ENCODE measurements at places on chromosomes 13 and 19. TPM values are rescaled to one million over a fixed set of nuclear protein-coding genes. Genes with fewer than 3 reads are reported as not detected.

DNA sequence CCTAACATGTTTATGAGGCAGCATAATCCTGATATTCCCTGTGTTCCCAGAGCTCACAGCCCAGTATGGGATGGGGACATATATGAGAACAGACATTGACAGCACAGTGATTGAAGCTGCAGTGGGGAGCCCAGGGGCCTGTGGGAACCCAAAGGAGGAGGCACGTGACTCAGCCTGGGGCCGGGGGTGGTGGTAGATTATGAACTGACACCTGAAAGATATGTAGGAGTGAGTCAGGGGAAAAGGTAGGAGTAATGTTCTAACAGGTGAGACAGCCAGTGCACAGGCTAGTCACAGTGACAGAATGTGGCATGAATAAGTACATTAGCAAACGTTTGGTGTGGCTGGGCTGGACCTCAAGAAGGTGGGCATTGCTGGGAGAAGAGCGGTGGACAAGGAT lies 29.0 kb downstream of the CKM start:
- no peak for DNase-seq

NEK5 gene
- total RNA-seq: 0.44 TPM

ZNF835 gene
- 2.2 TPM for total RNA-seq

PRODH2 gene
- total RNA-seq: not detected

HRC gene
- total RNA-seq: 499 TPM

- no peak for DNase-seq
These were observed 39.9 kb downstream of the FBN3 start for GRCh38 chr19:8109455-8109854.

- no peak for DNase-seq
These were observed 59.4 kb downstream of the ZNF708 start for GRCh38 chr19:21269813-21270212.

SRRM5 gene
- 0.18 TPM for total RNA-seq

DNA sequence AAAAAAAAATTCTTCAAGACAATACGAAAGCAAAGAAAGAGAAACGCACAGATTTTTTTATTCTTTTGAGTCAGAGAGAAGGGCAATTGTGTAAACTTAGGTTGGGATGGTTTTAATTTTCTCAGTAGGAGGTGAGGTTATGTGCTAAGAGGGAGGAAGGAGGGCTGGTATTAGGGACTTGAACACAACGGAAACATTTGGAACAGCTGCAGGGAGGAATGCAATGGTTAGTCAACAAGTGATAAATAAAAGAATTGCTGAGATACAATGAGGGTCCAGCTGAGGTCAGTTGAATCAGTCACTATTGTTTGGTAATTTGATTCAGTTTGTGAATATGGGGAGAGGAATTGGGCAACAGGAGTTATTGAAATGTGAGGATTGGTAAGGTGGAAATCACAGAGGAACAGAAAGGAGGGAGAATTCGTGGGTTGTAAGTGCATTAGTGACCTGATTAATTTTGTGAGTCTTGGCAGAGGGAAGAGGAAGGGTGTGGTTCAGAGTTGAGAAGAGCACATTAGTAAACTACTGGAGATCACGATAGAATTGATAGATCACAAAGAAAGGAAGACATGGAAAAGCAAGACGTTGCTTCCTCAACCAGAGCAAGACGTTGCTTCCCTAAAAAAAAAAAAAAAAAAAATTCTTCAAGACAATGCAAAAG lies 499.5 kb upstream of the SPRY2 start:
- DNase-seq: no peak

DNA sequence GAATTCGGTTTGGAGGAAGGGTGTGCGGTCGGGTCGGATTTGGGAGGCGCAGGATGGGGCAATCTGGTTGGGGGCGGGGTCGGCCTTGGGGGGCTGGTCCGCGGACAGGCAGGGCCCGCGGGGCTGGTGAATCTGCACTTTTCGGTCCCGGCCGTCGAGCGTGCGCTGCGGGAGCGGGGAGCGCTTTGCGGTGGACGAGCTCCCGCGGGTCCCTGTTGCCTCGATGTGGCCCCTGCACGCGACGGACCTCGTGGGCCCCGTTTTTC lies 11.9 kb downstream of the PEAK3 start:
- peak; percentile 73 for DNase-seq

SIGLEC11 gene
- 1.3 TPM for total RNA-seq

GRCh38 chr13:94947965-94948371 lies 235.6 kb upstream of the SOX21 start:
- no peak for DNase-seq

CABP5 gene
- not detected for total RNA-seq

DNA sequence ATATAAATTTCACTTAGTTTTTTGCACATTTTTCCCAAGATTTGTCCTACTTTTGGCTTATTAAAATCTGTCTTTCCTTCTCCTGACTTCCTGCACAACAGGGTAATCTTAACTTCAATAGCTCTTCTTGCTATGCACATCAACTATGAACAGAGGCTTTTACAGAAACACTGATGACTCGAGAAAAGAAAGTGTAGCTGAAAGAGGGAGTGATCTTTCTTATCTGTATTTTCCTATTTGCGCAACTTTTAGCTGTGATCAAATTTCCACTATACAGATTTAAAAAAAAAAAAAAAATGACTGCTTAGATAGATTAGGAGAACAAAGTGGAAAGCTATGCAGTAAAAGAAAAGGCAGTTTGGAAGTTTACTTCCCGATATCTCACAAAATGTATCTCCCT lies 406.9 kb downstream of the LIG4 start:
- DNase-seq: no peak

FAM216B gene
- 14.8 TPM for total RNA-seq

CGB8 gene
- total RNA-seq: not detected

DNA sequence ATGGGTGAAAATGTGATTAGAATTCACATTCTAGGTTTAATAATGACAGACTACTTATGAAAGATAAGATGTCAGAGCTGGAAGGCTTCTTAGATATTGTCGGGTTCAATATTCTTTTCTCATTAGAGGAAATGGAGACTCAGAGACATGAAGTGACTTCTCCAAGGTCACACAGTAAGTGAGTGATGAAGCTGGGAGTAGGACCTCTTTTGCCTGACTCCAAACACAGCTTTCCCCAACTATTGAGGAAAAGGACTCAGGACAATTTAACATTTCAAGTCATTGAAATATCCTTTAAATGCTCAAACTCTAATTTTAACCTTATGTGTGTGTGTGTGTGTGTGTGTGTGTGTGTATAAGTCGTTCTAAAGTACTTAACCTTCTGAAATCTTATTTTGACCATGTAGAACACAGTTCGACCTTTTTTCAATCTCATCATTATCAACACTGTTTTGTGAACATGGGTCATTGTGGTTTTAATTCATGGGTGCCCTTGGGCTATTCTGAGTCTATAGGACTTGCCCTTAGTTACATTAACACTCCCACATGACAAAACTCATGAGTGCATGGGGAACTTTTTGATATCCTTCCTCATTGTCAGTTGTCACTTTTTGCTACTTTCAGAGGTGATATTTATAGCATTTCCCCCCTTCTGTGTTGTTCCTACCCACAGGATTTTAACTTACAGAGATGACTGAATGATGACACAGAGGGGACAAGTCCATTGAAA lies 53.0 kb downstream of the LRCH1 start:
- no peak for DNase-seq

DNA sequence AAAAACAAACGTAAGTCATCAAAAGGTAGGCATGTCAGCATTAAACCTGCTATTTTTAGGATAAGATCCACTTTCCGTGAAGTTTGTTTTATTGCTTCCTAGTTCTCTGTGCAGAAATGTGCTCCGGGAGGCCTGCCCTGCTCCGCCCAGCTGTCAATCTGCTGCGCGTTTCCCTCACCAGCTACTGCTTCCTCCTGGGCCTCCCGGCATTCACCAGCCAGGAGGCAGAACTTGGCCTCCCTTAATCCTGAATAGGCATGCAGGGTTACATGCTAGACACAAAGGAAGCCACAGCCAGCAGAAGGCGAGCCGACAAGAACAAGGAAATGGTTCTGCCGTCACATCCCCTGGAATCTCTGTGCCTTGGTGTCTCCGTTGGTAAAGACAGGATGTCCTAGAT lies 386.2 kb downstream of the IRS2 start:
- peak; percentile 37 for DNase-seq

DNA sequence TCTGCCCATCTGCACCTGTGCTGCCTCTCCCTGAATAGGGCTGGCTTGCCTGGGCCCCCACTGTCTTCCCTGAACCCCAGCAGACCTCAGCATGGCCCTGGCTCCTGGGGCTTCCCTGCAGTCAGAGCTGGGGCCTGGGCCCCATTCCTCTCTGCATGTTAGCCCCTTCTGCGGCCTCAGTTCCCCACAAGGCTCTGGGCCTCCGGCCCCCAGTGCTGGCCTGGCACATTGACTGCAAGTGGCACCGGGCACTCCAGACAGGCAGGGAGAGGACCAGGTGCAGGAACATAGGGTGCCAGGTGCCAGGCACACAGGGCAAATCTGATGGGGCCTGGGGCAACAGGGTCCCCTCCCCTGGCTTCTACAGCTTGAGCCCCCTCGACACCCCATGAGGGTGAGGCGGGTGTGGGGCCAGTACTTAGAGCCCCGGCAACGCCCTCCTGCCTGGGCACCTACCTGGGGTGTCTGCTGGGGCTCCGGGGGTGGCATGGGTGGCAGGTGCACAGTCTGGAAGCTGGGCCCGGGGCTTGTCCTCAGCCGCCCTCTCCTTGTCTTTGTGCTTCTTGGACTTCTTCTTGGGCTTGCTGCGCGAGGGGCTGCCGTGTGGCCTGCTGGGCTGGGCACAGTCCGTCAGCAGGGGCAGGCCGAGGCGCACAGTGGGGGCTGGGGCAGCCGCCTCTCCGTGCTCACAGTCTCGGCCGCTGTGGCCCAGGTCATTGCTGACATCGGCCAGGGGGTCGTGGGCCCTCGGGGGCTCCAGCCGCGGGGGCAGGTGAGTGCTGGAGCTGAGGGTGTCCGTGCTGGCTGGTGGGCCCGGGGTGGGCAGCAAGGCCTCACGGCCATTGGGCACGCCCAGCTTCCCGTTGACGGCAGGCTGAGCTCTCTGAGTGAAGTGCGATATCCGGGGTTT lies 12.3 kb upstream of the ISYNA1 start:
- DNase-seq: no peak

Measured in left cardiac atrium (tissue), 4 donors.